Activated T-helper 2 cell treated with anti-CD3 and anti-CD28 coated beads, Interferon-gamma antibody, Interleukin-2, Interleukin-4, amounts not matched to agents 10 μg/mL and 5 μg/mL and 100 μg/mL, durations not matched to agents 14 hours and 24 hours and 36 hours (primary cell): ENCODE measurements at places on chromosomes 5 and 9. TPM values are rescaled to one million over a fixed set of nuclear protein-coding genes. Genes with fewer than 3 reads are reported as not detected.

The FAM153A gene
- 16.3 and 20.1 TPM in 2 replicates for total RNA-seq

The PRLR gene
- not detected in 2 replicates for total RNA-seq

The PCDHGA10 gene
- total RNA-seq: 0.21 and 0.34 TPM in 2 replicates

The OR13C8 gene
- not detected in 2 replicates for total RNA-seq

GRCh38 chr9:130002320-130002719 is 40.7 kb downstream of the FNBP1 start:
- no peak for DNase-seq

DNA sequence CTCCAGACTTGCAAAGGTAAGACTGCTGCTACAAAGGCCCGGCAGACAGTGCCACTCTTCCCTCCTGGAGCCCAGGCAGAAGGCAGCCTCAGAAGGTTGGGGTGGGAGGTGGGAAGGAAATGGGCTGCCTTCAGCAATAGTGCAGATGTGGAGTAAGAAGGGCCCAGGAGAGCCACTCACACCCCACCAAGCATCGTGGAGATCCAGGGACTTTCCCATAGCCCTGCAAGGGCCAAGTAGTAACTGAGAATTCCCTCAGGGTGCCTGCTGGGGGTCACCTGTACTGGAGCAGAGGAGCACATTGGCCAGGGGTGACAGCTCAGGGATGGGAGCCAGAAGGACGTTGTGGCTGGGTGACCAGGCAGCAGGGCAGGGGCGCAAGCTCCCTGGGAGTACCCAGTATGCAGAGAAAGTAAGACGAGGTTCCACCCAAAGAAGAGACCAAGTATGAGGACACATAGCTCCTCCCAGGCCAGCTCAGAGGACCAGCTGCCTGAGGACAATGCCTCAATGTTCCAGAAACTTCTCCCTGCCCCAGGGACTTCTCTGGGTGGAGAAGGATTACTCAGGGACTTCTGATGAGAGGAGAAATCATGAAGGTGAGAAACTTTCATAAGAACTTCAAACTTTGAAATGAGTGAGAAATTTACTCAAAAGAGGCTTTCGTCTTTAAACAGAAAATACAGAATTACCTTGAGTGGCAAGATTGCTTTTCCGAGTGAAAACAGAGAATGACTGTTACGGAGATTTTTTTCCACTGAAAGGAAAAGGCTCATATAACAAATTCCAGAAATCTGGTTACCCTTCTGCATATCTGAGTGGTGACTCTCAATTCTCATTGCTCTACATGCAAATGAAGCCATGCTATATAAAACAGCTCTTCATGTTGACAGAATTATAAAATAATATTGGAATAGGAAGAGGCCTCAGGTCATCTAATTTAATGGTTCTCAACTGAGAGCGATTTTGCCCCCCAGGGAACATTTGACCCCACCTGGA is 87.9 kb upstream of the TRIO start:
- DNase-seq: no peak

DNA sequence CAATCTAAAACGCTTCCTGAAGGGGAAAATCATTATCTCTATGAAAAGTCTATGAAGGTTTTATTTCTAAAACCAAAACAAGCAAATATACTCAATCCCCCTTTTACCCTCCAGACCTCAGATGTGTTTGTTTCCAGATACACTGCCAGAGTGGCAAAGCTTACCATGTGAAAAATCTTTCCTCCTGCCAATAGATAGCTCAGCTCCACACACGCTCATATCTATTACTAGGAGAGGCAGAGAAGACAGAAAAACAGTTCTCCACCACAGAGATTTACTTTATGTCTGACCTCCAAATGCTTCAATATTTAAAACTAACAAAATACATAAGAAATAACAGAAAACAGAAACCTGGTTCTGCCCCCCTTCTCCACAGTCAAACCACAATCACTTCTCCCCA is 7.0 kb downstream of the IRX2 start:
- no peak for DNase-seq

GRCh38 chr9:124047251-124047672 is 35.7 kb downstream of the LHX2 start:
- DNase-seq: no peak

GRCh38 chr9:36163049-36163785 is 6.0 kb upstream of the CCIN start:
- no peak for DNase-seq

GRCh38 chr9:87783180-87783579 is 57.3 kb downstream of the CTSL start:
- DNase-seq: no peak

- DNase-seq: no peak
These were observed 305.0 kb downstream of the RASEF start for GRCh38 chr9:82757924-82758323.

DNA sequence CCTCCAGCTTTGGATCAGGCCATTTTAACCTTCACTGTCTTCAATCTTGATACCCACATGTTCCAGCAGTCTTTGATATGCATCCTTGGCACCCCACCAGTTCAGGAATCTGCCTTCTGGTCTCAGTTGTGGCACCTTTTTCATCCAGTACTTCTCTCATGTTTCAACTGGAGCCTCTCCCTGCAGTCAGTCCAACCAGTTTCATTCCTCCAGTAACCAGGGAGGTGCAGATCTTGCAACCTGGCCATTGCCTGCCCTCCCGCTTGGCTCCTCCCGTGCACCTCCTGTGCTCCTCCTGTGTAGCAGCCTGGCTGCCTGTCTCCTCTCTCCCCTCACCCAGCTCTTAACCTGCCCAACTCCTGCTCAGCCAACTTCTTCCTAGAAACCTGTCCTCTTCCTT is 20.2 kb downstream of the FUBP3 start:
- DNase-seq: no peak

DNA sequence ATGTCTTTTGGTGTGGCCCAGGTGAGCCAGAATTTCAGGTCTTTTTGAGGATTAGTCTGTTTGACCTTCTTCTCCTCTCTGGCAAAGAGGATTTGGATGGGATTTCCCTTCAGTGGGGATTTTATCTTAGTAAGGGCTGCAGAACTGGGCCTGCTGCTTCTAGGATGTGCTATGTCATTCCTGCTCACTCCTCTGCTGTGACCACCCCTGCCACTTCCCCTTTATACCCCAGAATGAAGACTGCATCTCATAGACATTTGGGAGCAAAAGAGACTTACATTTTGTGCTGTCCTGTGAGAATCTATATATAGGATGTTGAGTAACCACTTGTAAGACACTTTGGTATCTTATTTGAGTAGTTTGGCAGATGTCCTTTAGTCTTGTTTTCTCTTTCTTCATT is 76.2 kb downstream of the ARHGAP26 start:
- DNase-seq: no peak
